GM13976 (cell line): ENCODE measurements at places on chromosomes 7 and 10.

DNA sequence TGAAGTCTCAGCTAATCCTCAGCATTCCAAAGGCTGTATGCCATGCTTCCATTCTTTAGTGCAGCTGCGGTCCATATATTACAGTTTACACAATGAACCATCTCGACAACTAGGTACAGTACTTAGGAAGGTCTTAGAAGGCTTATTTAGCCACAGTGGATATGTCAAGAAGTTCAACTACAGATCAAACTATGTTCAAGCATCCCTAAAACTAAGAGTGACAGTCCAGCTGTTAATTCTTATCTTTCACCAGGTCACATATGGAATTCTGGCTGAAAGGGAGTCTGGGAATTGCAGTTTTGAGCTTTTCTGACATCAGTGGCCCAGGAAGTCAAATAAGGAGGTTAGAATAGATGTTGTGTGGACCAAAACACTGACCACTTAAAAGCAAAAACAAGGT, 106.8 kb downstream of the SDHAF3 start:
- DNase-seq = no peak

DNA sequence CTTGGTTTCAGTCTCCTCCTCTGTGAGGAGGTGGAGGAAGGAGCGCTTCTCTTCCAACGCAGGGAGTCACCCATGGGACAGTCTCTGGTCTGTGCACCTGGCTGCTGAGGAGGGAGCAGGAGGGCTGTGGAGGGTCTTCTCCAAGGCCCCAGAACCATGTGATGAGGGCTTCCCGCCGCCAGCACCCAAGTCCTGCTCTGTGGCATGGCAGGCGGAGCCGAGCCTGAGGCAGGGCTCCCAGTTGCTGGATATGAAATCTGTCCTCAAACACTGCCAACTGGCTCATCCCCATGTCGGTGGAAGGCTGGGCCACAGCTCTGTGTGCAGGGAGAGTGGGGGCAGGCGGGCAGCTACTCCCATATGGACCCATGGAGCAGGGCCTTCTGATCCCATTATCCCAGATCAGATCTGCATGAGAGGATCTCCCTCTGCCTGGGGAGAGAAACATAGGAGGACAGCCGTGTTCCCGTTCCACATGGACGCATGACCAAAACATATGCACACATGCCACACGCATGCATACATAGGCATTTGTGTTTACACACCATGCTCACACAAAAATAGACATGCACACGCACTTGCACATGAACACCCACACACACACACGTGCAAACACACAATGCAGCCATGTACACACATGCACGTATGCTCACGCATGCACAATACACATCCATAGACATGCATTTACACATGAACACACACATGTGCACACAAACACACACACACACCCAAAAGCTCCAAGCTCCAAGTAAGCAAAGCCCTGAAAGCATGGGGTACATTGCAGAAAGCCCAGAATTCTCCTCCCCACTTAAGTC, 38.8 kb upstream of the EN2 start:
- no peak for DNase-seq

GRCh38 chr10:118672766-118673715, 77.6 kb upstream of the PRLHR start:
- no peak for DNase-seq

DNA sequence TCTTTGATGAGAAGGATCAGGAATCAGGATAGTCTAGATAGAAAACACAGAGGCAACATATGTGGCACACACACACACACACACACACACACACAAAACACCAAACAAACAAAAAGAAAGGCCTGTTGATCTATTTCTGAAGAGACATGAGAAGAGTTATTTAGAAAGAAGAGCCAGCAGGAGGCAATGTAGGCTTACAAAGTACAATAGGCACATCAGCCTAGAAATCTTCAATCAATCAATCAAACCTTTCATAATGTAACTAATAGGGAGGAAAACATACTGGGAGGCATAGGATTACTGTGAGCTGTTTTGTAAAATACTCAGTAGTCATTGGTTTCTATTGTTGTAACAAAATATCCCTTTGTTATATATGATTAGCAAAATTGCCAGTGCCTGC, 47.3 kb upstream of the TES start:
- DNase-seq = no peak

GRCh38 chr10:128763588-128763987, 637.4 kb upstream of the MKI67 start:
- DNase-seq = no peak

DNA sequence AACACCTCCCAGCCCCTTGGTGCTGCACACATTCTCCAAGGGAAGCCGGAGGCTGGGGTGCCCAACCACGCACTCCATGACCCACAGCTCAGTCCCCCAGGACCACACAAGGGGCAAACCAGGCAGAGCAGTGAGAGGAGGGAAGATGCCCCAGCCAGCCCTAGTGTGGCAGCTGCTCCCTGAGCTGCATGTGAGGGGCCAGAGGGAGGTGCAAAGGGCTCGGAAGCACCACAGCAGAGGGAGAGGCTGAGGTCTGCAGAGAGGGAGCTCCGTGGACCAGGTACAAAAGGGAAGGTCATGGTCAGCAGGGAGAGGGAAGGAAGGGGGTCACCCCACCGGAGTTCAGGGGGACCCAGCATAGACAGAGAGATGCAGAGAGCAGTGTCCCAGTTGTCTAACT, 1.5 kb upstream of the CALML5 start:
- DNase-seq = no peak
